Gastrocnemius medialis (tissue), 4 donors: ENCODE measurements at places on chromosomes 16 and 17.

GRCh38 chr16:85784813-85785212 is 14.5 kb downstream of the EMC8 start:
- DNase-seq = no peak

GRCh38 chr16:19896951-19897350 is 12.3 kb upstream of the GPRC5B start:
- no peak for DNase-seq

DNA sequence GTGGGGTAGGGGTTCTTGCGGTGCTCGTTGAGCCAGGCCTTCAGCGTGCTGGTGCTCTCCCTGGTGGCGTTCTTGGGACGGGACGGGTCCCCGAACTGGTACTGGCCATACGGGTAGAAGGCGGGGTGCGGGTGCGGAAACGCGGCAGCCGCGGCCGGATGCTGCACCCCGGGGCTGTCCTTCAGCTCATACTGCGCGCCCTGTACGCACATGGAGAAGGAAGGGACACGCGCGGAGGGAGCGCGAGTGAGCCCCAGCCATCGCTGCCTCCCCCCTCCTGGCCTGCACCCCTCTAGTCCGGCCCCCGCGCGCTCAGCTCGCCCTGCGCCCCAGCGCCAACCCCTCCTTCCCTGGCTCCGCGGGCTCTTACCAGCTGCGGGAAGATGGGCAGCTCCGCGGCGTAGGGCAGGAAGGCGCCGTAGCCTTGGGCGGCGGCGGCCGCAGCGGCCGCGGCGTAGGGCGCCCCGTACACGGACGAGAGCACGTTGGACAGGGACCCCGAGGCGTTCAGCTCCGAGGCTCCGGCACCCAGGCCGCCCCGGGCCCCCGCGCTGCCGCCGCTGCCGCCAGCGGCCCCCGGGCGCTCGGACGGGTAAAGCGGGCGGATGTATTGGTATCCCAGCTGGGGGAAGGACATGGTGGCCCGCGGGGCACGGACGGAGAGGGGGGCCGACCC is 1.0 kb downstream of the IRX3 start:
- no peak for DNase-seq

DNA sequence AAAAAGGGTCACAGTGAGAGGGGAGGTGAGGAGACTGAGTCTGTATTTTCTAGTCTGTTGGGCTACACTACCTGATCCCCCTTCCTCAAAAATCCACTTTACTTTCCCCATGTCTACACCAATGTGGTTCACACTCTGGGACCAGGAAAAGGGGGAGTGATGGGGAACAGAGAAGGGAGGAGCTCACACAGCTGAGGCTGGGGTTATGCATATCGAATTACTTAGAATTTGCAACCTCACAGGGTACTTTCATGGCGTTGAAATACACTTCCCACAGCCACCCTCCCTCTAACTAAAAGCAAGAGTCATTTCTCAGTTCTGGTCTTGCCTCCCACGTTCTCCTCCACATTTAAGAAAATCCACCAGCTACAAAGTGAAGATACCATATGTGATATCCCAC is 14.1 kb downstream of the MAPT start:
- DNase-seq = no peak

- DNase-seq = no peak
Observed at GRCh38 chr16:59039066-59039720, 305.1 kb upstream of the GOT2 start.

DNA sequence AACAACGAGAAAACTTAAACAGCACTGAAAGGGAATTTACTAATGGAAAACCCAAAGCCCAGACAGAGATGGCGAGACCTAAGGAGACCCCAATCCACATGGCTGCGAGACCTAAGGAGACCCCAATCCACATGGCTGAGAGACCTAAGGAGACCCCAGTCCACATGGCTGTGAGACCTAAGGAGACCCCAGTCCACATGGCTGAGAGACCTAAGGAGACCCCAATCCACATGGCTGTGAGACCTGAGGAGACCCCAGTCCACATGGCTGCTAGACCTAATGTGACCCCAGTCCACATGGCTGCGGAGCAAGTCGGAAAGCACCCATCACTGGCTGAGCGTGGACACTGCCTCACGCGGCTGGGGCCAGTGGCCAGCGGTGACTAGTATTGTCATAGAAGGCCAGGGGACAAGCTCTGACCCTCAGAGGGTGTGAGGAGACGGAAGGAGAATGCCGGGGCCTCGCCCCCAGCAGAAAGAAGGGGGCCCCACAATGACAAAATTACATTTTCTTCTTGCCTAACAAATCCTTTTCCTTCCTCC is 241.8 kb downstream of the C16orf95 start:
- DNase-seq = no peak

DNA sequence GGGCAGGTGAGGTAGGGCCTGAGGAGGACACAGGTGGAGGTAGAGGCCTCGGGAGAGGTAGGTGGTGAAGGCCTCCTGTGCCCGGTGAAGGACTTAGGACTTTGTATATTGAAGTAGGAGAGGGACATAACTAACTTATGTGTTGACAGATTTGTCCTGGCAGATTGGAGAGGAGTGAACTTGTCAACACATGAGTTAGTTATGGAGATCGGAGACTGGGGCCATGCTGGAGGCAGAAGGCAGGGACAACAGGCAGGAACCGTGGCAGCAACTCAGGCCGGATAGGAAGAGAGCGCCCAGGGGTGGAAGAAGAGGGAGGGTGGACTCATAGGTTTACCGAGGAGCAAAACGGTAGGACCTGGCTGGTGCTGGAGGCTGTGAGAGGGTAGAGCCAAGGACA is 18.4 kb downstream of the GLP2R start:
- DNase-seq = no peak

GRCh38 chr17:56985371-56986162 is 7.6 kb downstream of the SCPEP1 start:
- no peak for DNase-seq

DNA sequence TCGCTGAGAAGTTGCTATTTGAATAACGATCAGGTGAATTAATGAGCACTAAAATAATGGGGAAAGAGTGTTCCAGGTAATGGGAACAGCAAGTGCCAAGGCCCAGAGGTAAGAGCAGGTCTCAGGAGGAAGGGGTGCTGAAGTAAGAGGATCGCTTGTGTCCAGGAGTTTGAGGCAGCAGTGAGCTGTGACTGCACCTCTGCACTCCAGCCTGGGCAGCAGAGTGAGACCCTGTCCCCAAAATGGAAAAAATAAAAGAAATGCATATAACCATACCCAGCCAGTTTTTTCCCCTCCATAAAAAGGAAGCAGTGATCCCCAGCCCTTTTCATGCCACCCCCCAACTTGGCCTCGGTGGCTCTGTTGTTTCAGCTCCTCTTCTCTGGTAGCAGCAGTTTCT is 16.8 kb upstream of the HAS3 start:
- no peak for DNase-seq

GRCh38 chr16:27503662-27504061 is 46.1 kb downstream of the GTF3C1 start:
- DNase-seq = no peak
